Chondrocyte (in vitro differentiated cells): ENCODE measurements at places on chromosomes 6 and 20. TPM values are rescaled to one million over a fixed set of nuclear protein-coding genes. Genes with fewer than 3 reads are reported as not detected.

- no peaks in the 10 kb centered on the region for H3K36me3 ChIP-seq
- no peaks in the 10 kb centered on the region for H3K27me3 ChIP-seq
- no peak for DNase-seq
These were observed 16.0 kb downstream of the BCAS4 start for GRCh38 chr20:50810842-50811241.

DNA sequence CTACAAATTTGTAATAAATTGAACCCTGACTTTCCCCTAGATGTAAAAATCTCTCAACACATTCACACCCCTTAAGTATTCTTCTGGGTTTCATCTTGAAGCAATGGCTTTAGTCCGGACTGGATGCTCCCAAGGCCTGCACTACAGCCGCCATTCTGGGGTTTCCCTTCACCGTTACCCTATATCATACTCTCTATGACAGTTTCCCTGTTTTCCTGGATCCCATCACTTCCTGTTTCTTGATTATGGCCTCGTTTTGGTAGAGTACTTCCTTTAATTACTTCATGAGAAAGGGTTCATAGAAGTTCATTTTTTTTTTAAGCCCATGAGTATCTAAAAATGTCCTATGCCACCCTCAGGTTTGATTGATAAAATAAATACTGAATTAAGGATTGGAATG, 11.7 kb downstream of the FIG4 start:
- peaks cover 3% of the 10 kb centered on the region for H3K4me1 ChIP-seq
- DNase-seq = no peak
- H3K4me3 ChIP-seq = no peak overlapping the region
- H3K36me3 ChIP-seq = no peaks in the 10 kb centered on the region
- H3K27ac ChIP-seq = no peak overlapping the region

- DNase-seq = no peak
- H3K4me3 ChIP-seq = peak overlapping the region; percentile 9
- no peaks in the 10 kb centered on the region for H3K27me3 ChIP-seq
- peaks cover 63% of the 10 kb centered on the region for H3K4me1 ChIP-seq
- H3K36me3 ChIP-seq = no peaks in the 10 kb centered on the region
- H3K27ac ChIP-seq = peak overlapping the region; percentile 87
These were observed 76.3 kb downstream of the TMEM170B start for GRCh38 chr6:11613858-11614257.

DNA sequence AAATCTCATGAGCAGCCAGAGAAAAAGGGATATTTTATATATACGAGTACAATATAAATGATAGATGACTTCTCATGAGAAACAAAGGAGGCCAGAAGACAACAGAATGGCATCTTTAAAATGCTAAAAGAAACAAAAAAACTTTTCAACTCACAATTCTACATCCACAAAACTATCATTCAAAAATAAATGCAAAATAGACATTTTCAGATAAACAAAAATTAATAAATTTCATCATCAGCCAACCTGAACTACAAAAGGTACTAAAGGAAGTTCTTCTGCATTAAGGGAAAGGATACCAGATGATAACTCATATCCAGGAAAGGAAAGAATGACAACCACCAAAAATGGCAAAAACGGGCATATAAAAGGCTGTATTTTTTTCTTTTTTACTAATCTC, 27.9 kb upstream of the ANKRD60 start:
- H3K36me3 ChIP-seq = peaks cover 6% of the 10 kb centered on the region
- DNase-seq = no peak
- no peak overlapping the region for H3K4me3 ChIP-seq
- H3K4me1 ChIP-seq = peaks cover 8% of the 10 kb centered on the region

- H3K27me3 ChIP-seq = no peaks in the 10 kb centered on the region
- peaks cover 8% of the 10 kb centered on the region for H3K4me1 ChIP-seq
- H3K4me3 ChIP-seq = no peak overlapping the region
- no peak for DNase-seq
- H3K27ac ChIP-seq = no peak overlapping the region
These were observed 186.1 kb upstream of the SLC24A3 start for GRCh38 chr20:19026121-19026878.

DNA sequence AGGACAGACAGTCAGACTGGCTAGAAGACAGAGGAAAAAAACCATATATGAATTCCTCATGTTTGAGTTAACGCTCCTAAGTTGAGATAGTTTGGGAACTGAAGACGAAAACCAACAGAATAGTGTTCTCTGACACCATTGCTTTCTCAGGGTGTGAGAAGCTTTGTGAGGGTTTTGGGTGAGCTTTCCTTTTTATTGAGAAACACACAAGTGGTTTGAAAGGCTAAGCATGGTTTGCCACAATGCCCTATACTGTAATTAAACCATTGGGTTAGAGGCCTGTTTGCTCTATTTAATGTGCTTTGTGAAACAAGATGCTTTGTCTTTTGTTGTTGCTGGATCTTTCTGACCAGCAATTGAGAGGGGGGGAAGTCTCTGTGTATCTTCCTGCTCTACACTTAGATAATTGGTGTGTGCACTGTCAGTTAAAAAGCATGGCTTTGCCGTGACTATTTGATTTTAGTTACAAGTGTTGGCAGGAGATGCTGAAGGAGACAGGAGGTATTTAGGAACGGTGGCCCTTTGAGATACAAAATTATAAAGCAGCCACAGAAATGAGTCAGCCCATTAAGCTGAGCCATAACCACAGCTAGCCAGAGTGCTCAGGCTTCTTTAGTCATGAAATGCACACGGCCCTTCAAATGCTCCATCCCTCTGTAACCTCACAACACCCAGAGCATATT, 273.0 kb upstream of the PREP start:
- H3K4me1 ChIP-seq = no peaks in the 10 kb centered on the region
- H3K4me3 ChIP-seq = no peak overlapping the region
- H3K27me3 ChIP-seq = peaks cover 9% of the 10 kb centered on the region
- no peak for DNase-seq

- H3K36me3 ChIP-seq = no peaks in the 10 kb centered on the region
- DNase-seq = no peak
- H3K27me3 ChIP-seq = peaks cover 5% of the 10 kb centered on the region
These were observed 90.0 kb upstream of the INSM1 start for GRCh38 chr20:20277894-20278335.

DNA sequence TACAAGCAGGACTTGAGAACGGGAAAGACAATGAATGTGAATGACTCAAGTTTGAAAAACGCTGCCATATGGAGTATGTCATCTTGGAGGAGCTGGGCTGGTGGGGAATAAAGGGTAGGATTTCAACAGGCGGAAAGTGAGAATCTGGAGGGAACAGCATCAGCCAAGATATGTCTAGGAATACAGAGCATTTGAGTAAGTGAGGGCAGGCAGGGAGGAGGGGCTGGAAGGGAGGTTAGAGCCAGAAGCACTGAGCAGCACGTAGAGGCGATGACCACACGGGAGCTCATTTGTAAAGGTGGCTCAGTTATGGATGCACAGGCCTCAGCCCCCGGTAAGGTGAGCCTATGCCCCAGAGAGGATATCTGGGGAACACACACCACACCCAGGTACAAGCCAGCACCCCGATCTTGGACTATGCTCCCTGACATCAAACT, 115.1 kb downstream of the ZMYND8 start:
- DNase-seq = no peak
- H3K27me3 ChIP-seq = no peaks in the 10 kb centered on the region
- H3K4me3 ChIP-seq = no peak overlapping the region

DNA sequence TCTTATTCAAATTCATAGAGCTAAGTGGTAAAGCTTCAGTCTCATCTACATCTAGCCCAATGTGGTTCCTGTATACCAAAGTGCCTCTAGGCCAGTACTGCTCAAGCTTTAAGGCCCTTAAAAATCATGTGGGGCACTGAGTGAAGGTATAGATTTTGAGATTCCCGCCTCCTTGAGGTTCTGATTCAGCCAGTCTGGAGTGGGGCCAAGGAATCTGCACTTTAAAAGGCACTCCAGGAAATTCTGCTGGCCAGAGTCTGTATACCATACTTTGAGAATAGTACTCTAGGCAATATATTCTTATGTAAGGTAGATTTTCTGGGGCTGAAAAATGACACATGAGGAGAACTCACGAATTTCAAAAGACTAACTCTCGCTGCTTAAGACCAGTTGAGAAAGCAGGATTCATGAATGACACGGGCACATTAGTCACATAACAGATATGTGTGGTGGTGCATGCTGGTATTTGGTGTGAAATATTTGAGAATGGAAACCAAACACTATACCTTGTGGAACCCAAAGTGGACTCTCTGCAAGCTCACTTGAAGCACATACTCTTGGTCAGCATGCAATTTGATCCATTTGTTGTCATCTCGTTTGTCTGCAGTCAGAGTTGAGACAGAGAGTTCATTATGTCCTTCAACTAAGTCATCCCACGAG, 47.6 kb upstream of the SIM1 start:
- no peaks in the 10 kb centered on the region for H3K27me3 ChIP-seq
- H3K27ac ChIP-seq = peak overlapping the region; percentile 74
- DNase-seq = no peak

DNA sequence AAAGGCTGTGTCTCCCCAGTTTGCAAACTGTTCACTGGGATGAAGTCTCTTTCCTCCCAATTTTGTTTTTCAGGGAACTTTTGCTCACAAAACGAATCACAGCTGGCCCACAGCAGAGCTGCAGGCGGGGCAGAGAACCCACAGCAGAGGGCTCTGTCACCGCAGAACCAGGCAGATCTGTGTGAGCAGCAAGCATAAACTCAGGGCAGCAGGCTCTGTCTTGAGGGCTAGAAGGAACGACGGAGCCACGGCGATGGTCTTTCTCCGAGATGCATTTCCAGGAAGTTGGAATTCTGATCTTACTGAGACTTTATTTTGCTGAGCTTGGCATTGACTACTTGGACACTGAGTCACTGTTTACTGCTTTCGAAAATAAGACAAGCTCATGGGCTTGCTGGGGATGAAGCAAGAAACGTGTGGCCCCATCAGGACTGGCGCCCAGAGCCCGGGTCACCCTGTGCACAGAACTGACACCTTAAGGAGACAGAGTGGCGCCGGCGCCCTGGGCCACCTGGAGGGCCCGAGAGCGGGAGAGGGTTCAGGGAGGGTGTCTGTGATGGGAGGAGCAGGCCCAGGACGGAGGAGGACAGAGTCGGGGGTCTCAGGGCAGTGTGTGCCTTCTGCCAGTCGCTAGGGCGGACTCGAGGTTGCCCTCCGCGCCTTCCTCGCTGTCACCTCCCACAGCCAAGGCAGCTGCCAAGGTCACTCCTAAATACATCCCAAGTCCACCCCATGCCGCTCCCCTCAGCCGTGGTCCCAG, 106.3 kb upstream of the NXT1 start:
- H3K27ac ChIP-seq = no peak overlapping the region
- H3K4me1 ChIP-seq = peaks cover 8% of the 10 kb centered on the region
- no peak for DNase-seq
- peaks cover 2% of the 10 kb centered on the region for H3K36me3 ChIP-seq
- peaks cover 2% of the 10 kb centered on the region for H3K27me3 ChIP-seq

DNA sequence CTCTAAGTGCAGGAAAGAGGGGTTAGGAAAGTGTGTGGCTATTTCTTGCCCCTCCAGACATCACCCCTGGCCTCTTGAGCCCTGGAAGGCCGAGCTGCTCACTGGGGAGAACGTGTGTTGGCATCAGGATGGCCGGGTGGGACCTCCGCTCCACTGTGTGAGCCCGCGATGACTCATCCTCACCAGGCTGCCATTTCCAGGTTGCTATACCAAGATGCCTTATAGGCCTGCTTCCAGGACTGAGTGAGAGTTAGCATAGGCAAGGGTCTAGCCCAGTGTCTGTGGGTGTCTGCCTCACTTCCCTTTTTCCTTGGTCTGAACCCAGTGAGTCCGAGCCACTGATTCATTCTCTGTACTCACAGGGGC, 105.0 kb downstream of the MRPL14 start:
- H3K36me3 ChIP-seq = peaks cover 2% of the 10 kb centered on the region
- no peak for DNase-seq
- peaks cover 23% of the 10 kb centered on the region for H3K4me1 ChIP-seq
- peaks cover 10% of the 10 kb centered on the region for H3K27me3 ChIP-seq
- no peak overlapping the region for H3K4me3 ChIP-seq

DNA sequence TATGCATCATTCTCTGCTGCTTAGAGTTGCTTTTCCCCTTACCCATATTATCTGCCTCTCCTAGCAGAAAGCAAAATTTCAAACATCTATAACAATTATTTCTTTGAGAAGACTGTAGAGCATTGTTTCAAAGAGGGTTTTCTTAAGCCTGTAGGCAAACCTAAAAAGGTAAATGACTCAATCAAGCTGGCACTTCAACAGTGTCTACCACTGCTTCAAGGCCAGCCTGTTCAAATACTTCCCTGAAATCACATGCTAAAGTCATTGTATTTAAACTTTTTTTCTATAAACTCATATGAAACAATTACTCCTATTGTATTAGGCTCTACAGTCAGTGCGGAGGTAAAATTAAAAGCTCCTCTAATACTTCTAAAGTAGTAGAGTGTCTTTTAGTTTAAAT, 87.1 kb downstream of the OGFRL1 start:
- no peak overlapping the region for H3K27ac ChIP-seq
- peaks cover 3% of the 10 kb centered on the region for H3K4me1 ChIP-seq
- no peaks in the 10 kb centered on the region for H3K27me3 ChIP-seq

GRCh38 chr20:588476-588875, 21.6 kb downstream of the TCF15 start:
- H3K4me1 ChIP-seq = no peaks in the 10 kb centered on the region
- no peak for DNase-seq
- H3K27ac ChIP-seq = no peak overlapping the region
- H3K27me3 ChIP-seq = peaks cover 43% of the 10 kb centered on the region
- H3K36me3 ChIP-seq = no peaks in the 10 kb centered on the region
- no peak overlapping the region for H3K4me3 ChIP-seq

DNA sequence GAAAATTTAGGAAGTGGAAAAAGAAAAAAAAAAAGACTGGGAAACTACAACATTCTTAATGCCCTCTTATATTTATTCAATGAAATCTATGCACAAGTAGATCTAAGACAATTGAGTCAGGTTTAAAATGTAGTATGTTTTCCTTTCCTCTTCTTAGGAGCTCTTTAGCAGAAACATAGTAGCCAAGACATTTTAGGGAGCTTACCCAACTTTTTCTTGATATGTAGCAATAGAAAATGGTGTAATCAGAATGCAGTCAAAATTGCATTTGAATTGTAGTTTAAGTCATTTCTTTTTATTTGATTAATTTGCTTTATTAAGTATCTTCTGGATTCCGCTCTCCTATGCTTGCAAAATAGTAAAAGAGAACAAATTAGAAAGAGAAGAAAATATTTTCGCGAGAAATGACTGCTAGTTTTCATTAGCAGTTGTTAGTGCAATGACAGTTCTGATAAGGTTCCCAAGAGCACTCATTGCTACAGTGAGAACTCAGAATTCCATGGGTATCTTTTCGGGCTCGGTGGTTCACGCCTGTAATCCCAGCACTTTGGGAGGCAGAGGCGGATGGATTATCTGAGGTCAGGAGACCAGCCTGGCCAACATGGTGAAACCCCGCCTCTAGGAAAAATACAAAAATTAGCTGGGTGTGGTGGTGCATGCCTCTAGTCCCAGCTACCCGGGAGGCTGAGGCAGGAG, 52.2 kb downstream of the JARID2 start:
- no peak overlapping the region for H3K4me3 ChIP-seq
- DNase-seq = no peak
- H3K4me1 ChIP-seq = peaks cover 37% of the 10 kb centered on the region
- no peaks in the 10 kb centered on the region for H3K36me3 ChIP-seq
- no peaks in the 10 kb centered on the region for H3K27me3 ChIP-seq
- no peak overlapping the region for H3K27ac ChIP-seq

Gene MUC22
- not detected in 3 replicates for total RNA-seq

Gene MAPK13
- total RNA-seq = 0.48 to 1.0 TPM (median 0.97 TPM) in 3 replicates

Gene CNR1
- not detected in 3 replicates for total RNA-seq

Gene TMEM74B
- total RNA-seq = 0.51 to 0.65 TPM in 2 of 3 replicates, not detected in the other

Gene LGSN
- total RNA-seq = 1.4 TPM in 2 of 3 replicates, not detected in the other

Gene IDH3B
- 56.5 to 65.9 TPM (median 57.1 TPM) in 3 replicates for total RNA-seq
